Nephron progenitor cell (in vitro differentiated cells): ENCODE measurements at places on chromosomes 7 and 10.
A peak's percentile ranks its signal among the peaks of the same experiment; 100 is the strongest.

GRCh38 chr7:17965603-17966002 is 25.3 kb upstream of the SNX13 start:
- H3K36me3 ChIP-seq, result no peaks in the 10 kb centered on the region
- no peak for DNase-seq
- no peaks in the 10 kb centered on the region for H3K4me1 ChIP-seq

DNA sequence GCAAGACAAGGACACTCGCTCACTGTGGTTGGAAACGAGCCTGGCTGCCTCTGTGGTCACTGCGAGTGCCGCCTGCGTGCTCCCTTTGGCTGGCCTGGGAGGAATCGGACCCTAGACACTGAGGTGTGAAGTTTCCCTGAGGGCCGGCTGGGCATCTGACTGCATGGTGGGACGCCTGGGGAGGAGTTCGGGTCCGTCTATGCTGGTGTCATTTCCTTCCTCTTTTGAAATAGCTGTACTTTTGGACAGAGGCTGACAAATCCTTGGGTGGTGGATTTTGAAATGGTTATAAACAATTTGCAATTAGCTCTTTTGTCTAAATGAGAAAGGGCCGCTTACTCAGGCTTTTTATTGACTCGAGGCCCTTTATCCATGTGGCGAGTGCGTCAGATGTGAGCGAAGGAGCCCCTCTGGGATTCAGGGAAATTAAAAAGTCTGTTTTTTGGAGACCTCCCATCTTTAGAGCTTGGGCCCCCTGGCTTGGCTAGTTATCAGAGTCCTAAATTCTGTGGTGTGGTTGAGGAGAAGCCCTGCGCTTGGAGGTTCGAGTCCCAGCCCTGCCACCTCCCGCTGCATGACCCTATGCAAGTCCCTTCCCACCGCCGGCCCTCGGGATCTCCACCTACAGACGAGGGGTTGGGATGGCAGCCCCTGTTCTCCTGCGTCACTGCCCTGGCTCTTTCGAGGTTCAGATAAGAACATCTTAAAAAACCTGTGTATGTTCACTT is 147.1 kb downstream of the RGS10 start:
- H3K4me1 ChIP-seq, result peaks cover 63% of the 10 kb centered on the region
- peaks cover 14% of the 10 kb centered on the region for H3K27me3 ChIP-seq
- H3K27ac ChIP-seq, result peak overlapping the region; percentile 64
- H3K4me3 ChIP-seq, result no peak overlapping the region

- peaks cover 3% of the 10 kb centered on the region for H3K27me3 ChIP-seq
- peaks cover 12% of the 10 kb centered on the region for H3K36me3 ChIP-seq
- peaks cover 59% of the 10 kb centered on the region for H3K4me1 ChIP-seq
- H3K4me3 ChIP-seq, result no peak overlapping the region
- no peak for DNase-seq
- peak overlapping the region; percentile 66 for H3K27ac ChIP-seq
Measured at GRCh38 chr10:129659508-129660268, 192.6 kb downstream of the MGMT start.

- H3K36me3 ChIP-seq, result no peaks in the 10 kb centered on the region
Measured at GRCh38 chr10:26780106-26780792, 80.5 kb downstream of the ABI1 start.

DNA sequence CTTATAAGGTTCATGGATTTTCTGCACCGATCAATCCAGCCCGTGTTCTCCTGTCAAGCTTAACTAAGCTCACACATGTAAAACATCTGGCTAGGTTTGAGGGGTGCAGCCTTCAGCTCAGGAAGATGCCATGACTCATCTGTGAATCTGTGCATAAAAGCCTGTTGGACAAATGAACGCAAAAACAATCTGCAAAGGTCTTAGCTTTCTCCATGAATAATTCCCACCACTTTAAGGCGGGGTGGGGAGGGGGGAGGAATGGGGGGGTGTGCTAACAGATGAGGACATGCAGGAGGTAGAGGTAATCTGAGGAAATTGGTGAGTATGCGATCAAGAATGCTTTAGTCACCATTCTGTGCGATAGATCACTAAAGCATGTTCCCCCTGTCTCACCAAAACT is 4.8 kb downstream of the DOCK4 start:
- no peak for DNase-seq
- peaks cover 30% of the 10 kb centered on the region for H3K4me1 ChIP-seq
- H3K4me3 ChIP-seq, result no peak overlapping the region
- peaks cover 6% of the 10 kb centered on the region for H3K36me3 ChIP-seq

DNA sequence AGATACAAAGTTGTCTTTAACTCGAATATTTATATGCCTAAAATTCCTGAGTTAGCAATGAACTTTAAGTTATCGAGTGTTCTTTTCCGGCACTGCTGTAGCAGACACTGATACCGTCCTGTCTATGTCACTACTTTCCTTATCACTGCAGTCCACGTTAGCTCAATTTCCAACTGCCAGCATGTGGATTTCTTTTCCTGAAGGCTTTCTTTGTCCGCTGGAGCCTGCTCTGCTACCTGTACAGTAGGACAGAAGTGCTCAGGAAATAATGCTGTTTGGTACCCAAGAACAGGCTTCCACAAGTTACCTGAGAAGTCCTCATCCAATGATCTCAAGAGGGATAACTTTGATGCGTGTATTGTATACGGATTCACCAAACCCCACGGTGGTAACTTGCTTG is 329.4 kb downstream of the NXPH1 start:
- no peaks in the 10 kb centered on the region for H3K36me3 ChIP-seq
- no peak overlapping the region for H3K27ac ChIP-seq
- peaks cover 4% of the 10 kb centered on the region for H3K27me3 ChIP-seq
- H3K4me3 ChIP-seq, result no peak overlapping the region

DNA sequence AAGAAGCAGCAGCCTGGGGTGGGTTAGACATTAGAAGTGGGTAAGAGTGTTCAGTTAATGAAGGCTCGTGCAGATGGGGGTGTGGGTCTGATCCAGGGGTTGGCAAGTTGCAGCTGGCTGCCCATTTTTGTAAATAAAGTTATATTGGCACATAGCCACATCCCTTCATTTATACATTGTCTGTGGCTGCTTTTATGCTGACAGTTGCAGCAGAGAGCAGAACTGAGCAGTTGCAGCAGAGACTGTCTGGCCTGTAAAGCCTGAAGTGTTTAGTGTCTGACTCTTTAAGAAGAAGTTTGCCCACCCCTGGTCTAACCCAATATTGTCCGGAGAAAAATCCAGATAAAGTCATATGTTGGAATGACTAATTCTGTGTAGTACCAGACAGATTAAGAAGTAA is 38.1 kb downstream of the GLRX3 start:
- H3K27ac ChIP-seq, result peak overlapping the region; percentile 45
- no peak overlapping the region for H3K4me3 ChIP-seq
- H3K4me1 ChIP-seq, result no peaks in the 10 kb centered on the region
- H3K27me3 ChIP-seq, result no peaks in the 10 kb centered on the region

GRCh38 chr7:150931199-150931869 is 46.8 kb downstream of the KCNH2 start:
- H3K36me3 ChIP-seq, result no peaks in the 10 kb centered on the region
- peaks cover 5% of the 10 kb centered on the region for H3K27me3 ChIP-seq
- no peak overlapping the region for H3K4me3 ChIP-seq
- DNase-seq, result no peak

DNA sequence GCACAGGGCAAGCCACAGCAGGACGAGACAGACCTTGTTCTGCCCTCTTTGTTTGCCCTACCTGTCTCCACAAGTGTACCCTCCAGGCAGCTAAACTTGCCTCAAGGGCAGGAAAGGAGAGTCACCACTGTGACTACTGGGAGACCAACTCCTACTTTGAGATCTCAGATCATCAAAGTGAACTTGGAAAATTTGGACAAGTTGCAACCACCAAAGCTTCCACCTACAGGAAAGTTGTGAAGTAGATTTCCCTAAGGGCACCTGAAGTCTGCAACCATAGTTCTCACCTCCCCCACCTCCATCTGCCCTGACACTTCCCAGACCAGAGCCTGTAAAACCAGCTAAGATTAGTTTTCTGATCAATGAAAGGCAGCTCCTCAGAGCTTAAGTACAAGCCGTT is 2.5 kb upstream of the WDR91 start:
- H3K27me3 ChIP-seq, result peaks cover 10% of the 10 kb centered on the region
- no peak for DNase-seq
- peaks cover 12% of the 10 kb centered on the region for H3K4me1 ChIP-seq

DNA sequence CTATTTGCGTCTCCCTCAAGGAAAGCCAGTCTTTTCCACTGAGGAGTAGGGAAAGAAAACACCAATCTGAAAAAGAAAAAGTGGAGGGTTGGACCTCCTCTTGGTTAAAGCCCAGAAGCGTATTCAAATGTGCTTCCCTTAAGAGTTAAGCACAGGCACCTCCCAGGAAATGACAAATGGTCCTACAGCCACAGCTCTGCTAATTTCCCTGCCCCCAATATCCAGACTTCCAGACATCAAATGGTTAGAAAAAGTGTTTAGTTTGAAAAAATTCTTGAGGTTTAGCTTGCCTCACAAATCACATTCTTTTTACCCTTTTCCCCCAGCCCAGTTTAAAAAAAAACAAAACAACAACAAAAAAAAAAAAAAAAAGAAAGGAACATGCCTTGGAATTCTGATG is 19.0 kb upstream of the COL1A2 start:
- H3K4me1 ChIP-seq, result peaks cover 41% of the 10 kb centered on the region
- no peaks in the 10 kb centered on the region for H3K27me3 ChIP-seq
- H3K4me3 ChIP-seq, result peak overlapping the region; percentile 70
- peaks cover 14% of the 10 kb centered on the region for H3K36me3 ChIP-seq
- DNase-seq, result no peak

- peaks cover 4% of the 10 kb centered on the region for H3K27me3 ChIP-seq
- no peak for DNase-seq
- no peak overlapping the region for H3K27ac ChIP-seq
- no peaks in the 10 kb centered on the region for H3K4me1 ChIP-seq
- no peaks in the 10 kb centered on the region for H3K36me3 ChIP-seq
Measured at GRCh38 chr7:22758576-22758975, 31.6 kb downstream of the IL6 start.

DNA sequence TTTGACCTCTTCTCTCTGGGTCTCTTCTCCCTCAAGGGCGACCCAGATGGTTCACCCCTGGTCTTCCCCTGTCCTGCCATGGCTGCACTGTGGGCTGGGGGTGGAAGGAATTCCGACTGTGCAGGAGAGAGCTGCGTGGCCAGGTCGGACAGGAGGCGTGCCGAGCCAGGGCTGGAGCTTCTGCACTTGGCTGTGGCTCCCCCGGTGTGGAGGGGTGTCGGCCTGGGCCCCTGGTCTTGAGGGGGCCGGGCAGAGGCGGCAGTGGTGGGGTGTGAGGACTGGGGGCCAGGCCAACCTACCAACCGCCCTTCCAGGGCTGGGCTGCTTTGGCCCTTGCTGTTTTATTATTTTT is 74.9 kb upstream of the SHH start:
- H3K27ac ChIP-seq, result no peak overlapping the region
- no peak for DNase-seq
- H3K4me1 ChIP-seq, result peaks cover 16% of the 10 kb centered on the region
- H3K4me3 ChIP-seq, result no peak overlapping the region

GRCh38 chr7:77765906-77766800 is 32.1 kb downstream of the TMEM60 start:
- no peak overlapping the region for H3K4me3 ChIP-seq
- H3K36me3 ChIP-seq, result peaks cover 49% of the 10 kb centered on the region
- DNase-seq, result no peak
- H3K27me3 ChIP-seq, result no peaks in the 10 kb centered on the region
- peaks cover 3% of the 10 kb centered on the region for H3K4me1 ChIP-seq
- peak overlapping the region; percentile 23 for H3K27ac ChIP-seq

DNA sequence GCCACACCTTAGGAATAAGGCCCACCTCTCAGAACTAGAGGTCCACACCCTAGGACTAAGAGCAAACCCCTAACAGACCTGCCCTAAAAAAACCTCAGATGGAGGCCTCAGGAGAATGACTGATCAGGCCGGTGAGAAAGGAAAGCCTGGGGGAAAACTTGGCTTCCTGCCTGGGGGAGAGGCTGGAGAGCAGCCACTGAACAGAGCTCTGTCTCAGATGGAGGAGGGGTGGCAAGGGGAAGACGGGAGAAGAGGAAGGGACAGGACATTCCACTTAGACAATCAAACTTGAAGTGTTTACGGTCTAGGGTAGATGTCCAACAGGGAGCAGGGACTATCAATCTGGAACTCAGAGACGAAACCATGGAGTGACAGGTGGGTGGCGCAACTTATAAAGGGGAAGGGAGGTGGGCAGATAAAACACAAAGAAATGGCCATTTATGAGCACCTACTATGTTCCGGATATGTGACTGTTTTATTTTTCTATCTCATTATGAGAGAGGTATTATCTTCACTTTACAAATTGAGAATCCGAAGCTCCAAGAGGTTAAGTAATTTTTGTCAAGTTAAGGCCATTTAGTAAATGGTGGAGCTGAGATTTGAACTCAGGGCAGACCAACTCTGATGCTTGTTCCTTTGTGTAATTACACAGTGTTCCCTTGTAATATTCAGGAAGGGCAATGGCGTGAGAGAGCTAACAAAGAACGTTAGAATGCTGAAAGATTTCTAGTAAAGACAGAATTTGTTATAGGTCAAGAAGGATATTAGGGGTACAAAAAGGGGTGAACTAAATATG is 82.6 kb downstream of the DNMBP start:
- no peak for DNase-seq
- peak overlapping the region; percentile 62 for H3K27ac ChIP-seq
- peaks cover 47% of the 10 kb centered on the region for H3K4me1 ChIP-seq
- H3K27me3 ChIP-seq, result peaks cover 2% of the 10 kb centered on the region
- no peak overlapping the region for H3K4me3 ChIP-seq
- no peaks in the 10 kb centered on the region for H3K36me3 ChIP-seq

DNA sequence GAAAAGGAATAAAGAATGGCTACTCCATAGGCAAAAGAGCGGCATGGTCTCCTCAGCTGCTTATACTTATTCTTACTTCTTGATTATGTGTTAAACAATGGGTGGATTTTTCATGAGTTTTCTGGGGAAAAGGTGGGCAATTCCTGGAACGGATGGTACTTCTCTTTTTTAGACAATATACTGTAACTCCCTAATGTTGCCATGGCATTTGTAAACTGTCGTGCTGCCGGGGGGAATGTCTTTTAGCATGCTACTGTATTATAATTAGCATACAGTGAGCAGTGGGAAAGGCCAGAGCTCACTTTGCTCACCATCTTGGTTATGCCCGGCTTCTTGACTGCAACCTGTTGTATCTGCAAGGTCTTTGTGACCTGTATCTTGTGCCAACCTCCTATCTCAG is 372.1 kb upstream of the AKR1E2 start:
- no peak for DNase-seq
- no peaks in the 10 kb centered on the region for H3K27me3 ChIP-seq
- no peak overlapping the region for H3K27ac ChIP-seq
- no peak overlapping the region for H3K4me3 ChIP-seq
- H3K4me1 ChIP-seq, result peaks cover 13% of the 10 kb centered on the region

GRCh38 chr7:102223184-102223583 is 63.5 kb upstream of the SH2B2 start:
- H3K4me3 ChIP-seq, result no peak overlapping the region
- peaks cover 10% of the 10 kb centered on the region for H3K4me1 ChIP-seq
- H3K36me3 ChIP-seq, result peaks cover 31% of the 10 kb centered on the region
- peak overlapping the region; percentile 48 for H3K27ac ChIP-seq
- H3K27me3 ChIP-seq, result no peaks in the 10 kb centered on the region
- DNase-seq, result no peak

DNA sequence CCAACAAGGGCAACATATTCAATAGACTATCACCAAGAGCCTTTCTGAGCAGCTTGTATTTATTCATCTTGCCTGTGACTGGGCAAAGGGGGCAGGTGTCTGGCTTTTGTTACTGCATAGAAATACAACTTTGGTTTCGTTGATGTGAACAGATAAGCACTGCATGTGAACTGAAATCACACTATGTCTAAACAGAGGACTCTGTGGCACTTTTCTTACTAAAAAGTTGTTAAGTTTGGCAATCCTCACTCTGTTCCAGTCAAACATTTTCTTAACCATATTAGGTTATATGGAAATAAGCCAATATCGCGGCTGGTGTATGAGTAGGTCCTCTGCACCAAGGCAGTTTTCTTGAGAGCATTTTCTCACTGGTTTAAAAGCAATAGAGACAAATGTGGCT is 48.5 kb downstream of the CALD1 start:
- H3K27ac ChIP-seq, result no peak overlapping the region
- H3K4me1 ChIP-seq, result no peaks in the 10 kb centered on the region
- no peak for DNase-seq
- no peaks in the 10 kb centered on the region for H3K36me3 ChIP-seq
